ENCODE measurements at places on chromosomes 5 and 9.

- DNase-seq, result no peak
Measured at GRCh38 chr9:71115448-71115975, 5.9 kb downstream of the TRPM3 start.

DNA sequence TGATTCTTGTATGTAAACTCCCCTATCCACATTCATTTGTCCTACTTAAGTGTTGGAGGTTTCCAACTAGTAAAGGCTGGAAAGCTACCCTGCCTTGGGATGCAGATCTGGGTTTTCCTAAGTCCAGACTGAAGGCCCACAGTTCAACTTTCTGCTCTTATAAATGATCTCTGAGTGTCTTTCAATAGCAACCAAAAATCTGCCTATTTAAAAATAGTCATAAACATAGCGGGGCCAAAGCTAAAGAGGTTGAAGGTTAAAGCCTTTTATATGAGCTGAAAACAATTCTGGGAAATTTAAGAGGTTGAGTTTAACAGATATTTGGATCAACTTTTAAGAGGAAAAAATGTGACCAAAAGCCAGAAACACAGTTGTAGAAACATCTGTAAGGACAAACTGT lies 87.2 kb downstream of the NTRK2 start:
- DNase-seq, result no peak

DNA sequence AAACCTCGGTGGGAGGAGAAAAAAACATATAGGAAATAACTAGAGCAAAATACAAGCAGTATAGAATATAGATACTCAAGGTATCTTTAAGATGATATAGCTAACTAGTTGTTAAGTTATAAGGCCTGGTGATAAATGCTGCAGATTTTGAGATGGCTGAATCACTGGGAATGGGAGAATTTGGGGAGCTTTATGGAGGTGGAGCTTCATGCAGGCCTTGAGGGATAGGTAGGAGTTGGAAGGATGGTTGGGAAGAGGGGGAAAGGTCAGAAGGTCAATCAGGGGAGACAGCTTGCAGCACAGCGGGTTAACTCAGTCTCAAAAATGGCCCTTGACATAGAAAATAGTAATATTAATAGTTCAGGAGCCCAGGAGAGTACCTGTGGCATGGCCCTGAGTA lies 34.8 kb downstream of the RAI14 start:
- no peak for DNase-seq

GRCh38 chr5:159310511-159310910 lies 19.8 kb downstream of the IL12B start:
- DNase-seq, result no peak

GRCh38 chr9:129550199-129550839 lies 70.6 kb downstream of the C9orf50 start:
- no peak for DNase-seq

- no peak for DNase-seq
Measured at GRCh38 chr5:53479590-53480415, 626 bp upstream of the FST start.

- DNase-seq, result no peak
Measured at GRCh38 chr5:157506981-157507780, 47.2 kb downstream of the NIPAL4 start.

- DNase-seq, result no peak
Measured at GRCh38 chr5:158824241-158824882, 275.4 kb downstream of the EBF1 start.

GRCh38 chr5:179863449-179864085 lies 5.0 kb upstream of the MRNIP start:
- no peak for DNase-seq

DNA sequence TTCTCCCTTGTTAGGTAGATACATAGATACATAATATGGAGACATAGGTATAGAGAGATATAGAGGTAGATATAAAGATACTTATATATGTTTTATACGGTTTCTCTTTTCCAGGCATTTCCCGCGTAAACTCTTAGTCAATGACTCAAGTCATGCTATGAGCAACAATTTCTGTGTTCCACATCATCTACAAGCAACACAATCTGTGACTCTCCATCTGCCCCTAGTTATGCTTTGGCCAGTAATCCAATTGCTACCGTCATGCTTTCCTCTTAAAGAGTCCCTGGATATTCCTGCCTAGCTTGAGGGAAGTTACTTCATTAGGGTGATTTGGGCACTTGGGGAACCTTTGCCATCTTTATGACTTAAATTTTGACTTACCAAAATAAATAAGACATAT lies 129.0 kb upstream of the ADAMTS16 start:
- DNase-seq, result no peak

DNA sequence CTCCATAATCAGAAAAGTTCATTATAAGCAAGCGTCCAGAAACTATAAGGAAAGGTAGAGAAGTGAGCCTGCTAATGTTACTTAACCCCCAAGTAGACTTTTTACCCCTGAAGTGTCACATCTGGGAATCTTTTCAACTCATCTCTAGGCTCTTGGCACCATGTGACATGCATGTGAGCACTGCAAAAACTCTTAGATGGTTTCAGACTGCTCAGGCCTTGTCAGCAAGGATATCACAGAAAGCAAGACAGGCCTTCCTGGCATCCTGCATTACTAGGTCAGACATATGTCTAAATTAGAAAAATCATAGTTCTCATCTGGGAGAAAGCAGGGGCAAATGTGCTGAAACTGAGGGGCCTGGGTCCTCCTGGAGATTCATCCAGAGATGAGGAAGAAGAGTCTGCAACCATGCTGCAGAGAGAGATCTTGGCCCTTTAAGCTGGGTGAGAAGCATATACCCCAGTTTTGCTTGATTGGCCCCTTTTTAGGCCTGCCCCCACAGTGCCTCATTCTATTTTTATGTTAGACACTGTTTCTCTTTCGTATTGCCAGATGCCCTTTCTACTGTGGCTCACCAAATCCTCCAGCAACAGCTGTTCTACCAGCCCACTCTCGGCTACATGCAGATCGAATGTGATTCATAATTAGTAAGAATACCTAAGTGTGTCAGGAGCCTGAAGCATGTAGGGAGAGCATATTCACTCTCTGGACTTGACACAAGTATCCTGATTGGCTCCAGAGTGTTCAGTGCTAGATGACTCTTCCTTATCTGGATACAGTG lies 19.0 kb downstream of the TMEM8B start:
- DNase-seq, result no peak

- DNase-seq, result no peak
Measured at GRCh38 chr9:78697618-78698017, 400.7 kb downstream of the PSAT1 start.

GRCh38 chr9:121267689-121268597 lies at the start of gene GSN:
TSS of gene GSN (plus strand) at chr9:121268162. CDS start at chr9:121301972, 33,810 bp downstream.
- peak; percentile 24 for DNase-seq

DNA sequence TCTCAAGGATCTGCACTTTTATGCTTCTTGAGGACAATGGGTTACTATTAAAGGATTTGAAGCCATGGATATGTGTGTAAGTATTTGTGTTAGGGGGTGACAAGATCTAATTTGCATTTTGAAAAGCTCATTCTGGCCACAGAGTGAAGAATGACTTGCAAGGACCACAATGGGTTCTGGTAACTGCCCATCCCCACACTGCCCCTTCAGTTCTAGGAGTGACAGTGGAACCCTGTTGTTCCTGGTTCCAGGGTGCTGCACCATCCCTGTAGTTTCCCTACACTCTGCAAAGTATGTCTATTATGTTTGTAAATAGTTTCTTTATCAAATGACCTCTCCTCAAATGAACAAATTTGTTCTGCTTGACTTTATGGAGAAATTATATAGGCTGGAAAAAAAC lies 9.7 kb upstream of the SPRY4 start:
- no peak for DNase-seq

- no peak for DNase-seq
Measured at GRCh38 chr5:57436586-57436985, 46.0 kb downstream of the ACTBL2 start.

- peak; percentile 58 for DNase-seq
Measured at GRCh38 chr5:68225188-68225910, 9.8 kb downstream of the PIK3R1 start.

DNA sequence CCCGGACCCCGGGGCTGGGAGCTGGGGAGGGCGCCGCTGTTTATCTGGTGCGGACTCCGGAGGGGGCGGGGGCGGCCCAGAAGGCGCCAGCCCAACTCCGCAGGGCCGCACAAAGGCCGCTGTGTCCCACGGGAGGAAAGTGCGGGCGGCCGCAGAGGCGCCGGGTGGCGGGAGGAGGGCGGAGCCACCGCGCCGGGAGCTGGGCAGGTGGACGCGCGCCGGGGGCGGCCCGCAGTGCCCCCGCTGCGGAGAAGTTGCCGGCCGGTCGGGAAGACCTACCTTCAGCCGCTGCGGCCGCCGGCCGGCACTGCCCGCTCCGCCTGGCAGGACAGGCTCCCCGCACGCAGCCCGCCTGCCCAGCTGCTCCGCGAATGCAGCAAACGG lies 43.6 kb downstream of the NACC2 start:
- no peak for DNase-seq

- no peak for DNase-seq
Measured at GRCh38 chr5:150120062-150120441, 33.7 kb upstream of the CSF1R start.

DNA sequence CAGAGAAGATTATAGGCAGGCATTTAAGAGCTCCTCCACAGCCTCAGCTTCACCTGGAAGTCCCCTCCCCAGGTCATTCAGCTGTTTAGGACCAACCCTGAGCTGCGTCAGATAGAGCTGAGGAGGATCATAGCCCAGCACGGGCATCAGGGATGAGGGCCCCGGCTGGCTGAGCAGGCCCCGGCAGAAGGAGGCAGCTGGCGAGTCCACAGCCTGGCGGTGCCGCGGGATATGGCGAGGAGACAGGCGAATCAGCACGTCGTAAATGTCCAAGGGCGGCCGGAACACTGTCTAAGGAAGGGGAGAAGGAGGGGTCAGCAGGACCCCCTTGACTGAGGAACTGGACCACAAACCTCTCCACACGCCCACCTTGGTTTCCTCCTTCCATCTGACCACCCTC lies 10.6 kb downstream of the NOL6 start:
- DNase-seq, result no peak

DNA sequence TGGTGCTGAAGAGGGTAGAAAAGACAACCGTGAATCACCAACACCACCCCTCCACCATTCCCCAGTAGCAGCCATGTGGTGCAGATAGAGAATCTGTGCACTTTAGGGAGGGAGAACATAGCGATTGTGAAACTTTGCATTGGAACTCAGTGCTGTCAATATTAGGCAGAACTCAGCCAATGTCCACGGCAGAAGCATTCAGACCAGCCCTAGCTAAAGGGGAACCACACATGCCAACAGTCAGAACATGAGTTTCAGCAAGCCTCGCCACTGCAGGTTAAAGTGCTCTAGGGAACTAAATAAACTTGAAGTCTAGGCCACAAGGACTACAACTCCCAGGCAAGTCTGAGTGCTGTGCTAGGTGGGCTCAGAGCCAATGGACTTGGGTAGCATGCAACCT lies 38.5 kb upstream of the DEPDC1B start:
- no peak for DNase-seq

GRCh38 chr9:35814106-35814840 lies 569 bp downstream of the HINT2 start:
- peak; percentile 61 for DNase-seq

GRCh38 chr5:104016646-104017045 lies 454.1 kb upstream of the NUDT12 start:
- no peak for DNase-seq

GRCh38 chr9:129137292-129138143 lies 26.3 kb downstream of the PTPA start:
- no peak for DNase-seq

DNA sequence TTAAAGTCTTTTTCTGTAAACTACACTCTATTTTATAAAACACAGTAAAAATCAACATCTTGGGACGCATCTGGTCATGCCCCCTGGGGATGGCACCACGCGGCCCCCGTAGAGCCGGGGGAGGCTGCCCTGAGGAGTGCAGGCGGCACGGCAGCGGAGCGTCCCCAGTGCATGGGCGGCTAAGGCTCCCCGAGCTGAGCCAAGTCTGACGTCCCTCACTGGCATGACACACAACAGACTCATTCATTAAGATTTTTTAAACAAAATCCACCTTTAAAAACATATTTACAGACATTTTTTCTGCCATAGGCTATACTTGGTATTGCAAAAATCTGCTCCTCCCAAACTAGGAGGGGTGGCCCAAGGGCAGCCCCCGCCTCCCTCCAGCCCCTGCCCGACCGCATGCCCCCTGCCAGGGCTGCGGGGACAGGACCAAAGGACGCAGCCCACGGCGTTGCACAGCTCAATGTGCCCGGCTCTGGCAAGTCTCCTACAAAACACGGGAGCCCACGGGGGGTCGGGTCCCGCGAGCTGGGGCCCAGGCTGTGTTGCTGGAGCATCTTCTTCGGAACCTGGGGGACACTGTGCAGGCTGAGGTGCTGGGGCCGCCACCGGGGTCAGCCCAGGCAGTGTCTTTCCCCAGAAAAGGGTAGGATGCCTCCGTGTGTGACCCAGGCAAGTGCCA lies 11.8 kb upstream of the SEC16A start:
- DNase-seq, result no peak

DNA sequence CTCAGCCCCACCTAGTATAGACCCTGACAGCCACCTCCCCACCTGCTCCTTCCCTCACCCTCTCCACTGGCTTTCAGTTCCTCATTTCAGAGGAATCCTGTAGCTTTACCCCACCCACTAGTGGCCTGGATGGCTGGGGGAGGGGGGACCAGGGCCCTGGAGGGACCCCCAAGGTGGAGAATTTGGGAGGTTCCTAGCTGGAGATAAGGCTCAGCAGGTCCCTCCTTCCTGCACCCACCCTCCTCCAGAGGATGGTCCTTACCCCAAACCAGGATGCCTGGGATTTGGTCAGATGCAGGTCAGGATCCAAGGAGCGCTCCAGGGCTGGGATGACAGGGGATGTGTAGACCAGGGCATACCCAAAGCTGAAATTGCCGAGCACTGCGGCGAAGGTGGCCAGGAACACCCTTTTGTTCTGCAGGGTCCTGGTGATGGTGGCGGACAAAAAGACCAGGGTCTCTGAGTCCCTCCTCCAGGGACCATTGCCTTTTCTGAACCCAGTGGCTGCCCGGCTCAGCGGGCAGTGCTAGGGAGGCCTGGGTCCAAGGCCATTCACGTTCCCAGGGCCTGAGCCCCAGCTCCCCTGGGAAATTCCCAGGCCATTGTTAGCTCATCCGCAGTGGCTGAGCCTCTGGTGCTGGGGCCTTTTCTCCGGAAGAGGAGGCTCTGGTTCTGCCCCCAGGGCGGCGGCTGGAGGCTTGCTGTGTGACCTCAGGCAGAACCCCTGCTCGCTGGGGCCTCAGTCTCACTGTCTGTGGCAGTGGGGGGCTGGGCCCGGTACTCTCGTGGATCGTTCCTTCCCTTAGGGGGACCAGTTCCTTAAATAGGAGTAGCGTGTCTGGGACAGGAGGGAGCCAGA lies 678 bp downstream of the SLC2A6 start:
- DNase-seq, result no peak

- no peak for DNase-seq
Measured at GRCh38 chr5:107215611-107216010, 455.1 kb downstream of the EFNA5 start.

DNA sequence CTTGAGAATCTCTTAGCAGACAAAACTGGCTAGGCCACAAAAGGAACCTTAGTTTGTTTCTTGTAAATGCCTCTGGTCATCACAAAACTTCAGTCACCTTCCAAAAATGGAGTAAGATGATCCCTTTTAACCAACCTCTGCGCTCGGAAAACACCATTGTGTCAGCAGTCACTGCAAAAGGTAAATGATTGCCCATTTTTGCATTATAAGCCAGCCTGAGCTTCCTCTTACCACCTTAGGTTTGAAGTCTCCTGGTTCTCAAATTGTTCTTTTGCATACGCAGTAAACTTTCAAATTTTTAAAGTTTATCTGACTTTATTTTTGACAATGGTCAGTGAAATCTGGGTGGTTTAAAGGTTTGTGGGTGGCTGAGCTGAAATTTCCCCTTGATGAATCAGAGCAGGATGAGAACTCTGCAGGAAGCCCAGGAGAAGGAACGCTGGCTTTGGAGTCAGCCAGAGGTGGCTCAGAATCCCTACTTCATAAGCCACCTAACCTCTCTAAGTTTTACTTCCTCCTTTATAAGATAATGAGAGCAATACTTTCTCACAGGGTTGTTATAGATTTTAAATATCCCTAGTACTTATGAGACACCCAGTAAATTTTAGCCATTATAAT lies 131.4 kb downstream of the MED10 start:
- DNase-seq, result no peak

Measured in AML-193 (cell line).